ENCODE measurements at places on chromosomes 2 and 18.

DNA sequence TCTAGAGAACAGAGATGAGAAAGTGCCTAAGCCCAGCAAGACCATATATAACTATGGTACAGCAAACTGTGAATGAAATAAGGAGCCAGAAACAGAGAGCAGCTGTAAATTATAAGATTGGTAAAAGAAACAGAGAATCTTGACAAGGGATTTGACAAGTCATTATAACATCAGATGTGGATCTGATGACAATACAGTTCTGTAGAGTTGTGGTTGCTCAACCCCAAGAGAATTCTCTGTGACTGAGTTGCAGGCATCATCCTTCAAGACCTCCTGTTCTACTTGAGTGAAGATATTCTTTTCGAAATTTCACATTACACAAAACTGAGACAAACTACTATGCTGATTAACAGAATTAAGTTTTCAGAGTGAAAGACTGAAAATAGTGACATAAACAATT is 343.1 kb upstream of the SLC39A10 start:
- DNase-seq: no peak

DNA sequence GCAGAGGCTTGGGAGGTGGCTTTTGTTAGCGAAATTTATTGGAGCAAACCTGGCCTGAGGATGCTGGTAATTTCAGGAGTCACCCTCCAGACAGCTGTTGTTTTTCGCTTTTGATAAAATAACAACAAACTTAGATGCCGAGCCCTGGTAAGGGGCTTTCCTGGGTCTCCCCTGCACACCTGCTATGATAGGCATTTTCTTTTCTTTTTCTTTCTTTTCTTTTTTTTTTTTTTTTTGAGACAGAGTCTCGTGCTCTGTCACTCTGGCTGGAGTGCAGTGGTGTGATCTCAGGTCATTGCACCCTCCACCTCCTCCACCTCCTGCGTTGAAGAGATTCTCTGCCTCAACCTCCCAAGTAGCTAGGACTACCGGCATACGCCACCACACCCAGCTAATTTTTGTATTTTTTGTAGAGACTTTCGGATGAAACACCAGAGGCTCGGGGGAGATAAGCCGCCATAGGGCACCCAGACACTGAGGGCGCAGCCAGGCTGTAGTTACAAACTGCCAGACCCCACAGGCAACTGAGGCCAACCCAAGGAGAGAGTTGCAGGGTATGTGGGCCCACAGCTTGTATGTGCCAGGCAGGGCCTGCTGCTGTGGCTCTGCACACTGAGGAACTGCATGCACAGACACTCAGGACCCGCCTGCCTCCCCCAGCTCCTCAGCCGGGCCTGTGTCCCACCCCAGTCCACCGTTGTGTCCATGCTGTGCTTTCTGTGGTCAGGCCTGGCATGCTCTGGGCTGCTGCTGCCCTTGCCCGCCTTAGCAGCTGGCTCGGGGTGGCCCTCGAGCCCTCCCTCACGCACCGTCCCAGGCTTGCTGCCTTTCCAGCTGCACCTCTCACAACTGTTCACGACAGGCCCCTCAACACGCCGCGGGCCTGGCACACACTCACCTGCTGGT is 3.9 kb downstream of the GYPC start:
- DNase-seq: no peak

DNA sequence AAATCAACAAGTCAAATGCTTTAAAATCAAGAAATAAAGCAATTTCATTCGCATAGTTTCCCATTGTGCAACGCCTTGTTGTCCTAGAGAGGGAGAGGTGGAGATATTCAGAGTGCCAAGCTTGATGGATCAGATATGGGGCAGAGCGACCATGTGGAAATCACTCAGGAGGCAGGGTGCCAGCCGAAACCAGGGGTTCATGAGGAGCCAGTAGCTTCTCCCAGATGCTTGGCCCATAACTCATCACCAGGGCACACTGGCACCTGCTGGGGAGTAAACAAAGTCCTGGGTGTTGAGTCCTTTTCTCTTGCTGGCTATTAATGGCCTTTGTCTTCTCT is 53.0 kb upstream of the ASAP2 start:
- DNase-seq: no peak

DNA sequence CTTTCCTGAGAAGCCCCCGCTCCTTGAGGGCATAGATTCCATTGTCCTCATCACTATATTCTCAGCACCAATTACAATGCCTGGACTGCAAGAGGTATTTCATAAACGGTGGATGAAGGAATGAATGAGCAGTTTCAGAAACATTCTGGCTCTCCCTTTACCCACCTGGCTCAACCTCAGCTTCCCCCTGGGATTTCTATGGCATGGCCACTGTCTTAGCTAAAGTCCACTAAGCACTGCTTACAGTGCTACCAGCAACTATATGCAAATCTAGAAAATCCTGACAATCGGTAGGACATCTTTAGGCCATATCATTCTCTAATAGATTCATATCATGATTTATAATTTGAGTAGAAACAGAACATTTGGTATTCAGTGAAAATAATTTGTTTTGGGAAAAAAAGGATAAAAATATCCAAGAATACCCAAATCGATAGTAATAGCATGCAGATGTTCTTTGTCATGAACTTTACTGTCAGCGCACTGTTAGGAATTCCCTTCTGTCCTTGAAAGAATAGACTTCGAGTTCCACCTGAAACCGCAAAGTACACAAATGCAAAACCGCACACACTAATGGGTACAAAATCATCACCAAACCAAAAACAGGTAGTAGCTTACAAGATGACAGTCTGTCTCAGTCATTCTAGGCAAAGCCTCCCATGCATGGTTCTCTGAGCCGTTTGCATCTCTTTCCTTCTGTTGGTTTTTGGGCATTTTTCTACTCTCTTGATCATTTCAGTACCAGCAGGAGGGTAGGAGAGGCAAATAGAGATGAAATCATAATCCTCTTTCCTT is 303.6 kb upstream of the ID2 start:
- no peak for DNase-seq

Data from Kasumi-1 (cell line).